Thoracic aorta (tissue), 2 donors: ENCODE measurements at places on chromosomes 3 and 15. TPM values are rescaled to one million over a fixed set of nuclear protein-coding genes. Genes with fewer than 3 reads are reported as not detected.

- DNase-seq: no peak
Observed at GRCh38 chr15:100602823-100603393, 519 bp downstream of the ASB7 start.

- no peak for DNase-seq
Observed at GRCh38 chr15:33565094-33565493, 254.3 kb downstream of the RYR3 start.

The SPINK8 gene
- not detected for total RNA-seq

The CHST2 gene
- total RNA-seq: 3.5 TPM

The AADAC gene
- not detected for total RNA-seq
